CD14-positive monocyte (primary cell): ENCODE measurements at places on chromosomes 7 and 10.

- no peak for DNase-seq
Observed at GRCh38 chr7:2143981-2144595, 88.7 kb downstream of the MAD1L1 start.

DNA sequence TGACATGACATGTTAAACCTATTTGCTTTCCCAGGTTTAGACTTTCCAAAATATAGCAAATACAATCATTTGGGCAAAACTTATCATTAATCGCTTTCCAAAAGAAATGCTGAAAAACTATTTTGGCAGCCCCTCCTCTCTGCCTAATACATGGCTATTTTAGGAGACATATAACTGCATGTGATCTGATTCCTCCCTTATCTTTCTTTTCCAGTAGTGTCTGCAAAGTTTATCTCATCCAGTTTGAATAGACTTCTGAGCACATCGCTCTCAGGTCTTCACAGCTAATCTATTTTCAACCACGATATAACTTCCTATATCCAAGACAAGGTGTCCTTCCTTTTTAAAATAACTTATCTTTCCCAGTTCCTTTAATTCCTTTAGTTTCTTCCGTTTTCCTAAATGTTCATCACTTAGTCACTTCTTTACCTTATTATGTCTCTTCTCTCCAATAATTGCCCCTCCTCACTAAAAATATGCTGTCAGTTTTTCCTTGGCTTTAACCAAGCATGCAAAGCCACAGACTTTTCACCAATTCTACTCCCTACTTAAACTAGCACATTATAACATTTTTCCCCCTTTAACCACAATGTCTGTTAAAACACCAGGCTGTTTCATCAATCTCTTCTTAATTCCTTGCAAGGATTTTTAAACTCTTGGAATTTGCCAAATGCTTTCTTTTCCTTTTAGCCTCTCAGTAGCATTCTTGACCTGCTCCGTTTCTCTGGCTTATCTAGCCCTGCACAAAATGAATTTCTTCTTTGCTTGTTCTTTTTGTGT is 24.4 kb downstream of the GNG11 start:
- DNase-seq = no peak

DNA sequence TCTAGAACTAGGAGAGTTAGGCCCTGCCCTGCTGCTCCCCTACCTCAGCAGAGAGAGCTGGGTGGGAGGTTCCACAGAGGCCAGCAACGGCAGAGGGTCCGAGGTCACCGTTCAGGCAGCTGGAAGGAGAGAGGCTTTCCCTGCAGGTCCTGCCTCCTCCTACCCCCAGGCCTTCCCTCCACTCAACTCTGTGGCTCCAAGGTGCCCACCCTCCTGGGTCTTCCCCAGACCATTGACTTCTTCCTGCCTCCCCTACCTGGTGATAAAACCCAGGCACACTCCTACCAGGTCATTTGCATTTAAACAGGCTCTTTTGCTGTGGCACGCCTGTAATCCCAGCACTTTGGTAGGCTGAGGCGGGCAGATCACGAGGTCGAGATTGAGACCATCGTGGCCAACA is 515.3 kb upstream of the FOXK1 start:
- DNase-seq = no peak

GRCh38 chr10:78266741-78267469 is 233.2 kb downstream of the RPS24 start:
- DNase-seq = no peak

- DNase-seq = no peak
Observed at GRCh38 chr7:147944321-147944720, 646.2 kb upstream of the C7orf33 start.

- no peak for DNase-seq
Observed at GRCh38 chr10:92729886-92730285, 40.1 kb downstream of the HHEX start.

DNA sequence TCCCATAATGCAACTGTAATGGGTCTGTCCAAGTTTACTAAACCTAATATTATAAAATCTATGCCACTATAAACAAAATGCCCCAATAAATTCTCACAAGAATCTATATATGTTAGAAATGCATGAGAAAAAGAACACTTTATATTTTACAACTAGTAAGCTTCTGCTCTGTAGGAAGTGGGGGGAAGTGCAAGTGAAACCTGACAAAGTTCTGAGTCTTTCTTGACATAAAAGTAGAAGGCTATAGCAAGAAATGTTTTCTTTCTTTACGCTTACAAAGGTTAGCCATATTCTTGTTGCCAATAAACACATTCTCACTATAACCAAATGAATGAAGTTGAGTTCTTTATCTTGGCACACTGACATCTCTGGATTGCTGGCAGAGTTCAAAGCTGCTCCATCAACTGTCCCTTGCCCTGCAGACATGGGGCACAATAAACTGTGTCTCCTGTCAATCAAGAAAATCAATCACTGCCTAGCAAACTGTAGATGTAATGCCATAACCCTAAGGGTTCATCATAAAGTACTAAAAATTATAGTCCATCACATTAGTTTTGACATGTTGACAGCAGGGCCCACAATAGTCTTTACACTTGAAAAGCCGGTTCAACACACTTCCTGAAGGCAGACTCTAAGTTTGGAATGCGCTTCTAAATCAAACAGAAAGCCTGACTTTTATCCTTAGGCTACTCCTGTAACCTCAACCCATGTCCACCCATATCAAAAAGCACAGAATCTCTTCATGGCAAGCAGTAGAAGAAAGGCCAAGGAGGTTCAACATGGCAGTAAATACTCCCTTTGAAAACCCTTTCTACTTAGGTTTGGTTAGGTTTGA is 58.6 kb downstream of the TPK1 start:
- DNase-seq = no peak

DNA sequence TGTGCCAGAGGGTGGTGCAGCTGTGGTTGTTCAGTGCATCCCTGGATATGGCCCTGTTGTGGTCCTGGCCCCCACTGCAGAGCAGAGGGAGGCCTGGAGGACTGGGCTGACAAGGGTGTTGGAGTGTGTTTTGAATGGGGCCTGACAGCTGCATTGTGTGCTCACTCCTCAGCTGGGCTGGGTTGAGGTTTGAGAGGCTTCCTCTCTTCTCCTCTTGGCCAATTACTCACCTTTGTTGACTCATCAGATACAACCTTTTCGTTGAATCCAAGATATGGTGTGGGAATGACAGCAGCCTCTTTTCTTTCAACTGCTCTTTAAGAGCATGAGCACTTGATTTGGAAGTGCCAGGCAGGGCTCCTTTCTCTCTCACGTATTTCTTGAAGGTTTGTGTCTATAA is 228.5 kb upstream of the COBL start:
- DNase-seq = no peak

GRCh38 chr7:28065308-28065707 is 115.3 kb downstream of the JAZF1 start:
- DNase-seq = no peak

DNA sequence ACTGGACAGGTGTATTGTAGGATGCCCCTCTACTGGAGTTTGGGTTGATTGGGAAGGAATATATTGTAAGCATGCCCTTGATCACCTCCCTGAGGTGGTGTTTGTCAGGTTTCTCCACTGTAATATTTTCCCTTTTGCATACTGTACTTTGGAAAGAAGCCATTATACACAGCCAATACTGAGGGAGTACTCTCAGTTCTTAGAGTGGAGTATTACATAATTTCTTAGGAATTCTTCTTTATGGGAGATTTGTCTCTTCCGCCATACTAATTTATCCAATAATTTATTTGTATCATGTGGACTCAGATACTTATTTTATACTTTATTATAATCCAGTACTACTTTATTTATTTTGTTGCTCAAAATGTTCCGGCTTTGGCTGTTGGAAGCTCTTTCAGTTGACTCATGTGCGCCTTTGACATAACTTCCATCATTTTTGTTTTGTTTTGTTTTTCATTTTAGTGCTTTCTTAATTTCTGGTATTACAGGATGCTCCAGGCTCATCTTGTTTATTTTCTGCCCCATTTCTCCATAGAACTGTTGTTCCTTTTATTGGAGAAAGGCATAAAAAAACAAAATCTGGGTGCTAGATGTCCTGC is 29.7 kb downstream of the MKLN1 start:
- no peak for DNase-seq

- no peak for DNase-seq
Observed at GRCh38 chr10:120511165-120511564, 54.1 kb downstream of the PLPP4 start.

DNA sequence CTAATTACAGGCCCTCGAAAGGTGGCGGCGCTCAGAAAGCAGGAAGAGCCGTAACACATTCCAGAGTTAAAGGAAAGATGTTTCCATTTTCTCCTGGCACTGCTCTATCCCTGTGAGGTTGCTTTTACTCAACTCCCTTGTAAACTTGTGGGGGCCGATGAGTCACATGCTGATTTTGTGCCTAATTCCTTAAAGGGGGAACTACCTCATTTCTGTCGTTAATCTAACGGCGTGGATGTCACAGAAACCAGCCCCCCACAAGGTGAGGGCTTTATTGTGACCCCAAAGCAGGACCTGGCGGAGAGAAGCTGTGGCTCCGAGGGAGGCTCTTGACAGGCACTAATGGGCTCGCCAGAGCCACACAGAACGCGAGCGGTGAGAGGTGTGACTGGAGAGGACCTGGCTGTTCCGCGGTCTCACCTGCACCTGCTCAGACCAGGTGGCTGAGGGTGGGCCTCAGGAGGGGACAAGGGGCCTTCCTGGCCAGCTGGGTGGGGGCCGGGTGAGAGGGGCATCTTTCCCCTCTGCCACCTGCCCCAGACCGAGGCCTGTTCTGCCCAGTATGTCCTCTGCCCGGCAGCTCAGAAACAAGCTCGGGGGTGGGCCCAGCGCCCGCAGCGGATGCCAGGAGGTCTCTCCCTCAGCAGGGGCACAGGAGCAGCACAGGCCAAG is 50.9 kb downstream of the CALML3 start:
- DNase-seq = no peak
